ENCODE measurements at places on chromosomes 1 and 21. TPM values are rescaled to one million over a fixed set of nuclear protein-coding genes. Genes with fewer than 3 reads are reported as not detected.

GRCh38 chr1:29303201-29304024, 67.1 kb downstream of the PTPRU start:
- no peaks in the 10 kb centered on the region for H3K27me3 ChIP-seq
- no peaks in the 10 kb centered on the region for H3K4me1 ChIP-seq
- no peak overlapping the region for H3K4me3 ChIP-seq
- no peak overlapping the region for H3K27ac ChIP-seq

DNA sequence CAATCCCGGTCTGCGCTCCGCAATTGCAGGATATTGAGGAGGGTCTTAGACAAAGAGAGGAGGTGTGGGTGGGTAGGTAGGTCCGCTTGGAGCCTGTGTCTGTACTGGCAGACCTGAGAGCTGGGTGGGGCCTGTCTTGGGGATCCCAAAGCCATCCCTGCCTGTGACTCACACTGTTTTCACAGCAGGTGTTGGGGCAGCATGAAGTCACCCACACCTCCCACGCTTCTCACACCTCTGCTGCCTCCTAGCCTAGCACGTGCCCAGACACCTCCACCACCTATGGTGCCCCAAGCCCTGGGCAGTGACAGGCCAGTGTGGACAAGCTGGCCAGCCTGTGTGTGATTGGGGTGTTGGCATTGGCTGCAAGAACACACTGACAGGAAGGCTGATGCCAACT, 65.7 kb upstream of the ECE1 start:
- no peaks in the 10 kb centered on the region for H3K4me1 ChIP-seq
- H3K36me3 ChIP-seq = no peaks in the 10 kb centered on the region
- no peaks in the 10 kb centered on the region for H3K27me3 ChIP-seq
- H3K4me3 ChIP-seq = no peak overlapping the region

Gene NEGR1
- 10.2 TPM for total RNA-seq

GRCh38 chr1:220368352-220369265, 96.4 kb upstream of the RAB3GAP2 start:
- no peak overlapping the region for H3K4me3 ChIP-seq
- peak overlapping the region; percentile 76 for H3K27ac ChIP-seq
- H3K36me3 ChIP-seq = no peaks in the 10 kb centered on the region
- H3K27me3 ChIP-seq = no peaks in the 10 kb centered on the region
- peaks cover 31% of the 10 kb centered on the region for H3K4me1 ChIP-seq

Gene C1QB
- total RNA-seq = 22.6 TPM

Gene CFHR5
- total RNA-seq = not detected

GRCh38 chr1:180615493-180616290, 16.1 kb upstream of the XPR1 start:
- H3K27ac ChIP-seq = no peak overlapping the region
- no peak overlapping the region for H3K4me3 ChIP-seq
- H3K36me3 ChIP-seq = no peaks in the 10 kb centered on the region
- no peak for DNase-seq

Gene TNFSF4
- 0.28 TPM for total RNA-seq

Gene KPRP
- total RNA-seq = not detected

- H3K27ac ChIP-seq = peak overlapping the region; percentile 7
- no peak for DNase-seq
- H3K36me3 ChIP-seq = no peaks in the 10 kb centered on the region
- no peak overlapping the region for H3K4me3 ChIP-seq
Observed at GRCh38 chr1:179910934-179911333, 28.8 kb downstream of the TOR1AIP1 start.

GRCh38 chr1:9350960-9351359, 58.3 kb downstream of the SPSB1 start:
- no peak overlapping the region for H3K27ac ChIP-seq
- no peak for DNase-seq
- H3K4me3 ChIP-seq = no peak overlapping the region
- H3K36me3 ChIP-seq = no peaks in the 10 kb centered on the region
- no peaks in the 10 kb centered on the region for H3K27me3 ChIP-seq
